ENCODE measurements at places on chromosomes 7 and 10.

- no peak for DNase-seq
Observed at GRCh38 chr7:87202705-87203104, 16.8 kb downstream of the TMEM243 start.

DNA sequence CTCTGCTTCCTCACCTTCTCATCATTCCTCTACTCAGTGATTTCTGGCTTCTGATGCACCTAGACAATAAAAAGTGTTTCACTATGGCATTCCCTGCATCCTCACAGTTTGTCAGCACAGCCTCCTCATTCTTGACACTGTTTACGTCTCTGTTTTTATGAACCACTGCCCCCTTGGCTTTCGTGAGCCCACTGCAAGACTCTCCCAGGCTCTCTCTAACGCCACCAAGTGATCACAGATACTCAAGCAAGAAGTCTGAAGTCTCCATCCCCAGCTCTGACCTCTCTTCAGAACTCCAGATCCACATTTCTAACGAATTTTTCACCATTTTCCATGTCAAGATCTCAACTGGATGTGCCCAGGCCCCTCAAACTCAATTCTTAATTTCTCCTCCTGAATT, 8.9 kb downstream of the SLC16A9 start:
- no peak for DNase-seq

DNA sequence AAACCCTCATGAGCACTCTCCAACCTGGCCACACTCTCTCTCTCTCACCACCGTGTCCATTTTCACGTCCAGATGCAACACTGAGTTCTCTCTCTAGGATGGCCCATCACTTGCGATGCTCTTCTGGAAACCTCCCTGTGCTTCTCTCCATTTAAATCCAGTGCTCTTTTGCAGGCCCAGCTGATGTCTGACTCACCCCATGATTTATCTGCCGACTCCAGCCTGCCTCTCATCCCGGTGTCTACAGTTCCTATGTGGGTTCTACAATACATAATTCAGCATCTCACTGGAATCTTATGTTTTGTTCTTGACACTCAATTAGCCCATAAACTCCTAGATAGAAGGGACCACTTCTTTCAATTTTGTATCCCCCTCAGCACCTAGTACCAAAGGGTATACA, 5.0 kb downstream of the TPK1 start:
- DNase-seq, result no peak

DNA sequence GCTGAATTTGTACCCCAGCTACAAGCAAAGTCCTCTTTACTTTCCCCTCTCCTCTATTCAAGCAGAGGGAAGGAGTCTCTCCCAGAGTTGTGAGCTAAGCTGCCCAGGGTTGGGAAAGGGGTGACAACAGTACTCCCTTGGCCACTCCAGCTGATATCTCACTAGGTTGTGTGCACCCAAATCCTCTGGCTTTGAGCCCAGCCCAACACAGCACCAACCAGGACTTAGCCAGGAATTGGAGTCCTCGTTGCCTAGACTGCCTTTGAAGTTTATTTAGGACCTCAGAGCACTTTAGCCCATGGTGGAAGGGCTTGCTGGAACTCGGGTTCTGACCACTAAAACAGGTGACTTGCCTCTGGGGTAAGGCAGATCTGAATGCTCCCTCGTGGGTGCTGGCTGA, 35.7 kb upstream of the DYNC1I1 start:
- no peak for DNase-seq

- no peak for DNase-seq
Observed at GRCh38 chr7:104288137-104288536, 40.3 kb upstream of the LHFPL3 start.
